ENCODE measurements at places on chromosomes 5 and 9.

DNA sequence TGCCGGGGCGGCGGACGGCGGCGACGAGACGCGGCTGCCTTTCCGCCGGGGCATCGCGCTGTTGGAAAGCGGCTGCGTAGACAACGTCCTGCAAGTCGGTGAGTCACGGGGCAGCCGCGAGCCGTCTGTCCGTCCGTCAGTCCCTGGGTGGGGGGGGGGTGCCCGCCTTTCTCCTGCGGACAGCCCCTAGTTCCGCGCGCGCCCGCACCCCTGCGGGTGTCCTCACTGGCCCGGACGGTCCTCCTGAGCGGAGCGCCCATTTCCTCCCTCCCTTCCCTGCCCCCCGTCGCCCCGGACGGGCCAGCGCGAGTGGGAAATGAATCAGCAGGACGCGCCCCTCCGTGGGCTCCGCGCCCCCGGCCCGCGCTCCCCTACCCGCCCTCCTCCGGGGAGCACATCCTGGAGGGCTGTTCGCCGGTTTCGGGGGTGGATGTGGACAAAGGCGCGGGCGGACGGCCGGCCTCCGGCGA, 828 bp downstream of the ZSWIM6 start:
- peak; percentile 91 for DNase-seq

DNA sequence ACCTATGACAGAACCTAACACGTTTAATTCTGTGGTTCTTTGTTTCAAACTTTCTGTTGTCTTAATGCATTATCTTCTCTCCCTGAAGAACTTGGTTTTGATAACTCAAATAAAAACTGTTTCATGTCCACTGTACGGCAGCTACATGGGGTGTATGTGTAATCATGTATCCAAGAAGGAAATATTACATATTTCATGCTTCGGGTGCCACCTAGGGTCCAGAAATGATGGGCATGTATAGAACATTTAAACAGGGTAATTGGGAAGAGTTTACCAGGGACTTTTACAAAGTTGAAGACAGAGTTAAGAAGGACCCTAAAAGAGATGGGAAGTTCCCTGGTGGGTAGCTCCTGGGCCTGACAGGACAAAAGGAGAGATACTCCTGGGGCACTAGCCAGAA, 291.3 kb downstream of the FBXL7 start:
- DNase-seq: peak; percentile 14

- no peak for DNase-seq
Measured at GRCh38 chr5:88391116-88391515, 122.5 kb upstream of the TMEM161B start.

GRCh38 chr5:16980983-16981382, 44.9 kb upstream of the MYO10 start:
- DNase-seq: peak; percentile 36

DNA sequence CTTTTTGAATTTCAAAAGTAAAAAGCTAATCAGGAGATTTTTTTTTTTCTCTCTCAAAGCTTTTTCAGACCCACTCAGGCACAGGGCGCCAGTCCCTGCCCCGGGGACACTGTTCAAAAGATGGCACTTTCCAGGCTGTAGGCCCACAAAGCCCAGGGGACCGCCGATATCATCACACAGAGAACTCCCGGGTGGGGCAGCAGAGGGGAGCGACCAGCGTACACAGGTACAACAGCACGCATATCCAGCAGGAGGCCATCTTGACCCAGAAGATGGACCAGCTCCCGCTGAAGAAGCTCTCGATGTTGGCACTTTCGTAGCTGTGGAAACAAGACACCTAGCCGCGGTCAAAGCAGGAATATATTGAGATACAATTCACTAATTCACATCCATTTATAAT, 108.3 kb downstream of the THBS4 start:
- no peak for DNase-seq

DNA sequence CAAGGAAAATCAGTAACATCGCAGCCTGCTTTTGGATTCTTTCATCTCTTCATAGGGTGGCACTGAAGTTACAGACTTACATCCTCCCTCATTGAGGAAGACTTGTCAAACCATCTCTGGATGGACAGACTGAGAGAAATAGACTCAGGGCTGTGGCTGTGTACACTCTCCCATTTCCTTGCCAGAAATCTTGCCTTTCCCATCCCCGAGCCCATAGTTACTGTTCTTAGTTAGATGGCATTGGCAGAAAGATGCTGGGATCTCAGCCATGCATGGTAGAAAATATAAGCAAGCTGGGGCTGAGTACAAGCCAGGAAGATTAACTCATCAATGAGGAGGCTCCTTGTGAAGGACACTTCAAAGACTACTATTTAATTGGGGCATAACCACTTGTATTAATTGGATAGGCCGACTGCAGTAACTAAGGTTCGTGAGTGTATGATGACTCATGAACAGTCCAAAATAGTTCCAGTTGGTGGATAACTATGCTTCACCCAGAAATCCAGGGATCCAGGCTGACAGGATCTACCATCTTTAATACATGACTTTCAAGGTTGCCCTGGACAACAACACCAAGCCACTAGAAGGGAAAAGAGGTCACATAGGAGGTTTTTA, 137.9 kb downstream of the TMEM38B start:
- no peak for DNase-seq

- no peak for DNase-seq
Measured at GRCh38 chr9:133261753-133262120, 13.3 kb downstream of the ABO start.

GRCh38 chr9:16825971-16826625, 44.4 kb downstream of the BNC2 start:
- peak; percentile 76 for DNase-seq

DNA sequence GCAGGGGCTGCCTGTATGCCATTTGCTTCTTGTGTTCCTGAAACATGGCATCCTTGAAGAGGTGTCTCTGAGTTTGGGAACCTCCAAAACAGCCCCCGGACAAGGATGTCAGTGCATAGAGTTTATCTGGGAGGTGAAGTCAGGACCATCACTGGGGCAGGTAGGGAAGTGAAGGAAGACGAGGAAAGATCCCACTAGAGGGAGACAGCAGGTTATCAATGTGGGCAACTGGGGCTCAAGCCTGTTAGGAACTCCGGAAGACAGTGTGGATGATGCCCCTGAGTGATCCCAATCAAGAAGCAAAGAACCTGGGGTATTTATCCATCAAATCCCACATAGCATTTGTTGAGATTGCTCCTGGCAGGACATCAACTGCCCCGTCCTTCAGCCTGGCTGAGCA, 233.1 kb downstream of the AGTPBP1 start:
- DNase-seq: no peak

- DNase-seq: no peak
Measured at GRCh38 chr5:106408570-106408969, 1262.2 kb downstream of the EFNA5 start.

- no peak for DNase-seq
Measured at GRCh38 chr5:16810208-16810854, 125.8 kb downstream of the MYO10 start.
